ENCODE measurements at places on chromosomes 3 and 15. TPM values are rescaled to one million over a fixed set of nuclear protein-coding genes. Genes with fewer than 3 reads are reported as not detected.

Gene DUOX2
- 1.9 TPM for total RNA-seq

Gene CFAP92
- 0.43 TPM for total RNA-seq

Gene C3orf20
- total RNA-seq, result not detected

Gene SLCO3A1
- total RNA-seq, result 3.9 TPM

Gene IGSF10
- under 0.01 TPM for total RNA-seq

Gene GLDN
- 0.21 TPM for total RNA-seq

Gene SCG5
- total RNA-seq, result 1.7 TPM

Gene NEO1
- total RNA-seq, result 13.5 TPM

Gene GNAT1
- not detected for total RNA-seq

Gene UCN2
- 6.0 TPM for total RNA-seq

Gene COL8A1
- total RNA-seq, result 41.4 TPM

Gene SLC28A2
- total RNA-seq, result not detected

Gene CIB1
- total RNA-seq, result 40.0 TPM

Gene MYEF2
- total RNA-seq, result 0.43 TPM

Gene ERICH6
- under 0.01 TPM for total RNA-seq

Gene DPPA2
- not detected for total RNA-seq

Gene CEP70
- total RNA-seq, result 17.7 TPM

Gene THSD4
- total RNA-seq, result 23.1 TPM

Gene HHLA2
- total RNA-seq, result not detected

Gene PPP1R14D
- total RNA-seq, result not detected

Gene PGBD4
- 1.5 TPM for total RNA-seq

Gene ADCY5
- not detected for total RNA-seq

Gene PYGO1
- total RNA-seq, result 1.4 TPM

Gene ZNF106
- total RNA-seq, result 37.9 TPM

Gene TIGIT
- under 0.01 TPM for total RNA-seq

Gene DUT
- 49.2 TPM for total RNA-seq

Gene CD276
- 31.5 TPM for total RNA-seq

Gene DNAJC19
- total RNA-seq, result 36.6 TPM

Gene CASR
- total RNA-seq, result not detected
